Cortex of kidney (tissue), 1 donor: ENCODE measurements at places on chromosomes 1 and 21.

DNA sequence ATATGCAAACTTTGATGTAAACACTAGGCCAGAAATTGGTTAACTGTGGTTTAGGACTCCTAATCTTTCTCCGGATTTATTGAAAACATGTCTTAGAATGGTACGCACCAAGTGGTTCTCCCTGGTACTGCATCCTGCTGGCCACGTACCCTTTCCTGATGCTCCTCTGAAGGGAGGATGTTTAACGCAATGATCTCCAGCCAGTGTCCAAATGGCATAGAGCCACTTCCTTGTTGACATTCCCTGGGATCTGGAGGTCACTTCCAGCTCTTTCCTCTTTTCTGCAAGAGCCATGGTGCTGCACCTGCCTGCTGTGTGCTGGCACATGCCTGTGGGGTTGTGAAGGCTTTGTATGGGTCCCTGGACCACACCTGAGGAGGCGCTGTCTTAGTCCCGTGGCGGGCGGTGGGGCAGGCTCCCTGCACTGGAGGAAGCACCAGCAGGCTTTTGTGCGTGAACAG lies 53.9 kb downstream of the GALNT2 start:
- DNase-seq, result no peak

DNA sequence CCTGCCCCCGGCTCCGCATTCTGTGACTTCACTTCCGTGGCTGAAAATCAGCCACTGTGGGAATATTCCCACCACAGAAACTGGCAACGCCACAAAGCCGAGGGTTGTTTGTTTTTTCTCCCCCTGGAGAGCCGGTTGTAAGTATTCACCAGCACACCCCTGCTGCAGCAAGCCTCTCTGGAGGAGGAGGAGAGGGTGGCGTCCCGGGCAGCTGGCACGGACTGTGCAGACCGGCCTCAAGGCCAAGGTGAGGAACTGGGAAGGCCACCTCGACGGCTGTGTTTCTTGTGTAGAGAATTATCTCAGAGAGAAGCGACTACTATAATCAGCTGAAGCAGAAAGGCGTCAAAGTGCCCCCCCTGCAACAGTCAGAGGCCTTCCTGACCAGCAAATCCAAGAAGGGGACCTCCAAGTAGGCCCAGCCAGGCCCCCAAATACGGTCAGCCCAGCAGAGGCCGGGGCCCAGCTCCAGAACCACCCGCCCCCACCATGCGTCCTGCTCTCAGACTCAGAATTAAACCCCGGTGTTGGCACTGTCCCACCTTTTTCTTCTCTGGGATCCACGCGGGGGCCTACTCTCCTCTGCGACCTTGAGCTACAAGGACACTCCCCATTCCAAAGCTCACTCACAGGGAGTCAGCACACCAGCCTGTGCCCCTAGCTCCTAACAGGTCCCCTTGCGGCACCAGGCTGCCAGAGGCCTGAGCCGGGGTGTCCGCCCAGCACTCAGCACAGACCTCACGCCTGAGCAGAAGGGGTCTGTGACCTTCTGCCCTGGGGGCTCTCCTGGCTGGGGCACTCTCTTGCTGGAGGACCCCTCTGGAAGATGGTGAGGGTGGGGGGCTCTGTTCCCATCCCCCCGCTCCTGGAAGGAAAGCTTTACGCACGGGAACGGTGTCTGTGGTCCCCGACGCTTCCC lies 1.2 kb upstream of the SMIM1 start:
- DNase-seq, result no peak

DNA sequence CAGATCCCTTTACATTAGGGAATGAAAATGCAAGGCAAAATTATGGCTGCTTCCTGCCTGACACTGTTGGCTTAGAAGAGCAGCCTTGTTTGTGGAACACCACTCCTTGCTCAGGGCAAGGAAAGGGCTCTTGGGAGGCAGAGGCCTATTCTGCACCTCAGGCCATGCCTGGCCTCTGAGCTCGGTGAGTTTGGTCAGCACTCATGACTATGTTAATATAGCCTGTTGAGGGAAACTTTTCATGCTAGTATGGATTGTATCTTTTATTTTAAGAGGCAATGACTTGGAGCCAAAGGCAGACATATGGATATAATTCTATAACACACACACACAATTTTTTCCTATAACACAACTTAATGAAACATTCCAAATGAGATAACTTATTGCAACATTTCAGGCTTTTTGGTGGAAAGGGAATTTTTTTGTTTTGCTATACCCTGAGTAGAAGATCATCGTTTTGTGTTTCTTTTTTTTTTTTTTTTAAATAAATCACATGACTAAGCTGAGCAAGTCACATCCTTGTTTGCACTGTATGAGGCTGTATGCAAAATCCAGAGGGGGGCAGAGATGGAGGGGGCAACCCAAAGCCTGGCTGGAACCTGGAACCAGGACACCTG lies 5.6 kb upstream of the YRDC start:
- DNase-seq, result no peak

DNA sequence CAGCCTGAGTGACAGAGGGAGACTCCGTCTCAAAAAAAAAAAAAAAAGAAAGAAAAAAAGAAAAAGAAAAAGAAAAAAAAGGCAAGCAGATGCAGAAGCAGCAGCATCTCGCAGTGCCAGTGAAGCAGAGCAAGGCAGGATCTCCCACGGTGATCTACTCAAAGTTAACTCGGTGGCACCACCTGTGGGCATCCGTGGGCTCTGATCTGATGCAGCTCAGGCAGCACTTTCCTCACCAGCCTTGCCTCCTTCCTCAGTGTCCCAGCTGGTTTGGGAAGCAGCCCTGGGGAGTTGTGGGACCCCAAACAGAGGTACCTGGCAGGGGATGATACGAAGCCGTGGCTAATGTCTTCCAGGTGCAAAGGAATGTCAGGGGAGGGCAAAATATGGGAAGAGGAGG lies 104.3 kb upstream of the KRTAP19-8 start:
- DNase-seq, result no peak

DNA sequence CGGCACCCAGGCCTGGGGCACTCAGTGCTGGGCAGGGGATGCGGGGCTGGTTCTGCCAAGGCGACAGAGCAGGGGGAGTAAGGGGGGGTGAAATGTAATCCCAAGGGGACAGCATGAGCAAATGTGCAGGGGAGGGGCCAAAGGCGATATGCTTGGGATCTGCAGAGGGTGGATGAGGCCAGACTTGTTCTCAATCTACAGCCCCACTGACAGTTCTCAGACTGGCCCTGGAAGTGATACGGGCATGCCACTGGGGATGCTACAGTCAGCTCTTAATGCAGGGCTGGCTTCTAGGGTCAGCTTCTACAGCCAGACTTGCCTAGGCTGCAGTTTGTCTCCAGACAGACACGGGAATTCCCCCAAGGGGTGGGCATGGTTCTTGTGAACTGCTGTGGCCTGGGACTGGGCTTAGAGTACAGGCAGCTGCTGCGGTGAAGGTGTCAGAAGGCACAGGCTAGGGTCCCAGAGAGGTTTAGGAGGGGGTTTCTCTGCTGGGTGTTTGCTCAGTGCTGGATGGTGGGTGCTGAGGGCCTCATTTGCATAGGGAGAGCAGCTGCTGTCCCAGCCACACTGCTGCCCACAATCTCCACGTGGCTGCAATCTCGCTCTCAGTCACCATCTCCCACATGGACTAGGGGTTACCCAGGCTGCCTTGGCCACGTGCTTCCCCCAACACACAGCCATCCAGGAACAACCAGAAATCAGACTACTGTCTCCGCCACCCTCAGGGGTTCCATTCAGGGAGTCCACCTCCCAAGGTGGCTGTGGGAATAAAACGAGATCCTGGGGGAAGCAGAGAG lies 190.1 kb downstream of the HIVEP3 start:
- no peak for DNase-seq

DNA sequence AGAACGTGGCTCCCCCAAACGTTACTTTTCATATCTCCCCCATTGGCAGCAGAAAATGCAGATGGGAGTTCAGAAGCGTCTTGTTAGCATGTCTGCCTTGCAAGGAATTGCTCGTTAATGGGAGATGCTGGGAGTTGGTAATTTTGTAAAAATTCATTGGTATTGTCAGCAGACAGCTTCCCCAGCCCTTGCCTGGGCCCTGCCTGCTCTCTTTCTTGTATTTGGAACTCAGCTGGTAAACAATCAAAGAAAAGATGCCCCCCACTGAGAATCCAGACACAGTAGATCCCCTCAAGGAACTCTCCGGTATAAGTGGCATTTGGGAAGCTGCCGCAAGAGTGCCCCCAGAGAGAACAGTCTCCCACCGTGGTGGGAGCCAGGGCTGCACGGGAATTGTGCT lies 94.4 kb upstream of the IGSF21 start:
- no peak for DNase-seq
